Globus pallidus (tissue), 1 donor: ENCODE measurements at places on chromosomes 4 and X.

GRCh38 chr4:98779088-98779487 is 120.7 kb upstream of the TSPAN5 start:
- no peak for DNase-seq

- no peak for DNase-seq
These were observed 192.9 kb downstream of the ARHGAP10 start for GRCh38 chr4:147924604-147925412.

DNA sequence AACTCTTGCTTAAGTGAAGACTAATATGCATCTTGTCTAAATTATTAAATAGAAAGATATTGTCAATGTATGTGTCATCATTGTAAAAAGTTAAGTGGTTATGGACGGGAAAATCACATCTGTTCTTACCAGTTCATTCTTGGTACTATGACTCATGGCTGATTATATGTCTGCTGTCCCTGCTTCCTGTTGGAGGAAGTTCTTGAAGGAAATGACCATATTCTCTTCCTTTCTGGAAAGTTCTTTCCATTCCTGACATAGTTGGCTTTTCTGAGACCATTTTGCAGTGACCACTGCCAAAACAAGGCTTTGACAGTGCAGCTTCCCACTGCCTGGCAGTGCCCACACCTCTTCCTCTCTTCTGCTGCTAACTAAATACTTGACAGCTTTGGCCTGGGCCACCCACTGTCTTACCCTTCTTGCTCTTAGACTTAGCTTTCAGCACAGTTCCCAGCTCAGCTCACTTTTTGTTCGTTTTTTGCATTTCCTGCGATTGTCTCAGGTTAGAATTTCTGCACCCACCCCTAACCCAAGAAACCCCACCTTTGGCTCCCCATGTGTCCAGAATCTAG is 13.2 kb upstream of the CLDN24 start:
- DNase-seq, result no peak

DNA sequence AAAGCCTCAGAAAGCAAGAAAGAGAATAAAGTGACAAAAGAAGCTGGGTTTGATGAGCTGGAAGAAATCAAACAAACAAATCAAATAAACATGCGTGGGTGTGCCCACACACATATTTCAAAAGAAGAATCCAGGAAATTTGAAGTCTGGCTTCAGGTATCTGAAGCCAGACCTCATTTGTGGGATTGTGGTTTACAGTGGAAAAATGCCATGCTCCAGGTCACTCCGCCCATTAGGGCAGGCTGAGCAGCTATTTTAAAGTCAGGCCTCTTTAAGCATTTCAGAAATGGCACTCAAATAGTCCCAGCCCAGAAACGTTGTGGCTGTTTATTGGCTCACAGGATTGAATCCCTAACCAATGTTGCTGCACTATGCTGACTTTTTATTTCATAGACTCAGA is 226.1 kb upstream of the F9 start:
- DNase-seq, result no peak

GRCh38 chrX:18964901-18965300 is 19.0 kb downstream of the PHKA2 start:
- no peak for DNase-seq

GRCh38 chr4:16785793-16786527 is 112.5 kb downstream of the LDB2 start:
- no peak for DNase-seq

GRCh38 chr4:17546222-17546621 is 30.8 kb upstream of the LAP3 start:
- no peak for DNase-seq

DNA sequence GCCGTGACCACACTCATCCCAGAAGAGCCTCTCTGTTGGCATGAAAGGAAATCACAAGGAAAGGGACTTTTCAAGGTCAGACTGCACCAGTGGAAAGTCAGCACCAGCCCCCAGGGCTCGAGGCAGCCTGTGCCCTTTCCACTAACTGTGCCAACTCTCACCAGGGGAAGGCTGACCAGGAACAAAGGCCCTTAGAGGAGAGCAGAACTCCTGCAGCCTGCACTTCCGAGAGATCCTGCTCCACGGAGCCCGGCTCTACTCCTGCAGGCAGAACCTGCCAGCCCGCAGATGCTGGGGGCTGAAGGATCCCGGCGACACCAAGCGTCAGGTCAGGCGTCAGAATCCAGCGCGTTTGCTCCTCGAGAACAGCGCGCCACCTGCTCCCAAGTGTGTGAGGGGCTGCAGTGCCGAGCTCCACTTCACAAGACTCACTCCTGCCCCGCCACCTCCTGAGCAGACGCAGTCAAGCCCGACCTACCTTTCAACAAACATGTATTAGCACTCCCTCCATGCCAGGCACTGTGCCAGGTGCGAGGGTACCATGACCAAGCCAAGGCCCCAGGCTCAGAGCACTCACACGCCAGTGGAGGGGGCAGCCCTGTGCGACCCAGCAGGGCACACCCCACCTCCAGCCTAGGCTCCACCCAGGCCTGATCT is 13.6 kb upstream of the HELT start:
- DNase-seq, result peak; percentile 6

- peak; percentile 35 for DNase-seq
These were observed 15.9 kb downstream of the CCDC149 start for GRCh38 chr4:24896977-24897376.

GRCh38 chr4:74230902-74231499 is 73.1 kb downstream of the MTHFD2L start:
- no peak for DNase-seq
